ENCODE measurements at places on chromosomes 16 and 17. TPM values are rescaled to one million over a fixed set of nuclear protein-coding genes. Genes with fewer than 3 reads are reported as not detected.

GRCh38 chr16:88934066-88934667, 42.8 kb downstream of the CBFA2T3 start:
- no peak for DNase-seq

DNA sequence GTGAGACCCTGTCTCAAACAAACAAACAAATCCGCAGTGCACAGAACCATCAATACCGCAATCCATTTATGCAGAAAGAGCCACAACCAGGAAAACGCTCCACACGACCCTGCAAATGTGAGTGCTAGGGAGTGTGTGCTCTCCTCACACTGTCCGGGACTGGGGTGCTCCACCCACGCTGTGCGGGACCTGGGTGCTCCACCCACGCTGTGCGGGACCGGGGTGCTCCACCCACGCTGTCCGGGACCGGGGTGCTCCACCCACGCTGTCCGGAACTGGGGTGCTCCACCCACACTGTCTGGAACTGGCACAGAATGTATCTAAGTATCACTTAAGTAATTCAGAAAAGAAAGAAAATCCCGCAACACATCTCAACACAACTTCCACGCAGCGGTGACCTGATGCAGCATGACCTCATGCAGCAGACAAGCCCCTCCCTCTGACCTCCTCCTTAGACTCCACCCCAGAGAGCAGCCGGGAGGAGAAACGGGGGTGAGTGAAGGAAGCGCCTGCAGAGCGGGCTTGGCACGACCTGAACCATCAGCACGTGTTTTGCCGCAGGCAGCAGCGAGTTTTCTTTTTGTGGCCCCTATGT, 38.5 kb downstream of the ZNF276 start:
- no peak for DNase-seq

Gene CALB2
- total RNA-seq = 1.3 TPM

Gene BIRC5
- total RNA-seq = 3.6 TPM

Gene CCL3
- not detected for total RNA-seq

Gene ABCC12
- total RNA-seq = not detected

Gene LITAFD
- total RNA-seq = not detected

DNA sequence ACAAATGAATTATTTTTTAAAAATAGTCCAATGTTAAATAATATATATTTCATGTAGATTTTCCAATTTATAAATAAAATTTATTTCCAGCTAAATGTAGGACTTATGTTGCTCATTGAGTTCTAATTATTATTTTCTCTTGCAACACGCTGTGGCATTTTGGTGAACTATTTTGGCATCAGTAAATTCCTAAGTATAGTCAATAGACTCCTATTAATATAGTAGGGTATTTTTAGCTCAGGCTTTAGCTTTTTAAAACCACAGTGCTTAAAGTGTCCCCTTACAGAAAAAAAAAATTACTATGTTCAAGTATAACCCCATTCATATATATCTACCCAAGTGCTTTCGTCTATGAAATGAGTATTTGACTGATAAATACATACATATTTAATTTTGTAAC, 919.2 kb upstream of the SOX9 start:
- DNase-seq = no peak

- peak; percentile 70 for DNase-seq
Observed at GRCh38 chr17:50560185-50560824, at the start of gene CACNA1G. TSS of gene CACNA1G (plus strand) at chr17:50560715. CDS start at chr17:50561460, 745 bp downstream.

Gene AGRP
- total RNA-seq = not detected

- no peak for DNase-seq
Observed at GRCh38 chr17:60318326-60318725, 73.6 kb downstream of the USP32 start.

- no peak for DNase-seq
Observed at GRCh38 chr16:27108051-27108770, 41.5 kb downstream of the C16orf82 start.

DNA sequence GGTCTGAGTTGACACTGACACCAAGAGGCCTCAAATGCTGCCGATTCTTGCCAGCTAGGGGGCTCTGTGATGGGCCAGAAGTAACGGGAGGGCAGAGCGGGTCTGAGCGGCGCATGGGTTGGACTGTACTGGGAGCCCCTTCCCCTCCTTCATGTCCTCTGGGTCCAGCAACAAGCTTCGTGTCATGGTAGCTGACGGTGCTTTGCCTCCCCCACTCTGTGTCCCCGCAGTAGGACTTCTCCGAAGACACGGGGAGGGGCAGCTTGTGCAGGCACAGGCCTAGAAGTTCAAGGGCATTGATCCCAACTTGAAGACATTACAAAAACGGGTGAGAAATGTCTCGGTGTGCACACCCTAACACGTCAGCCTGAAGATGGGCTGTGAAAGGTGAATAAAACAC, 39.8 kb upstream of the DNAH17 start:
- DNase-seq = no peak

GRCh38 chr17:78613416-78613815, 36.2 kb upstream of the DNAH17 start:
- DNase-seq = no peak

Gene HS3ST3B1
- 17.2 TPM for total RNA-seq

GRCh38 chr16:79668502-79668901, 68.0 kb upstream of the MAF start:
- no peak for DNase-seq

- DNase-seq = no peak
Observed at GRCh38 chr16:74511961-74512360, 90.7 kb upstream of the CLEC18B start.

Gene CD79B
- total RNA-seq = 0.17 TPM

- peak; percentile 89 for DNase-seq
Observed at GRCh38 chr16:14186007-14186794, 115.1 kb downstream of the MRTFB start.

Gene CTRB2
- total RNA-seq = not detected

DNA sequence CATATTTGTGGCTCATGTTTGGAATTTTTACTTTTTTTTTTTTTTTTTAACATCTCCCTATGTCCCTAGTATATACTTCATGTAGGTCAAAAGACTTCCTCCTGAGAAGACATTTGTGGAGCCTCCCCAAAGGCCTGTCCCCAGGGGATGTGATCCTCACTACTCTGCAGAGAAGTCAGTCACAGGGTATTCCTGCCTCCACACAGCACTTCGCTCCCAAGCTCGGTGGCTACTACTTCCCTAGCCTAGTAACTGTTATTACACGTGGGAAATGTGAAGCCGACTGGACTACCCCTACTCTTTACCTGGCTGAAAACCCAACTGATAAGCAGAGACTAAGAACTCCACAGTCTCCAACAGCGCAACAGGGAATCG, 116.8 kb downstream of the HIC1 start:
- no peak for DNase-seq

Gene PERCC1
- total RNA-seq = not detected

GRCh38 chr16:84088695-84089395, 27.9 kb downstream of the MBTPS1 start:
- no peak for DNase-seq

Gene EXOC7
- 88.8 TPM for total RNA-seq

DNA sequence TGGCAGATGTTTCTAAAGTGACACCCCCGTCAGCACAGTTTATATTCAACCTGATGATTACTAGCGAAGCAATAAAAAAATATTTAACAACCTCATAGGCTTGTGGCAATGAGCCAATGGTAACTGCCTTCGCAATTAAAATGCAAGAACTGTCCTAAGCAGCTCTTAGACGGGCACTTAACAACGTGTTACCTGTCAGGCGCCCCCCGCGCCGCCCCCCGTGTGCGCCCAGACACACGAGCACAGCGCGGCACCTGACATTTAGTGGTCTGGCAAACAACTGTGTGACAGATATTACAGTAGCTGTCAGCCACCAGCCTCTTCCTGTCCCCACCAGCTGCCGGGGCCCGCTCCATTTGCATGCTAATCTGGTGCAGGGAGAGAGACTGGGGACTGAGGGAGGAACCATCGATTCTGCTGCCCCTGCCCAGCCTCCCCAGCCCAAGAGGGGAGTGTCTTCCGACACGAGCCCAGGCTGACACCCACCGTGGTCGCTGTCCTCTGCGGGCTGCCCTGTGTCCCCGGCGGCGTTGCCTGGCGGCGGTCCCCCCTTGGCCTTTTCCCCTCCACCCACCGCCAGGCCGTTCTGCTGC, 12.7 kb downstream of the NDUFAF8 start:
- DNase-seq = no peak

DNA sequence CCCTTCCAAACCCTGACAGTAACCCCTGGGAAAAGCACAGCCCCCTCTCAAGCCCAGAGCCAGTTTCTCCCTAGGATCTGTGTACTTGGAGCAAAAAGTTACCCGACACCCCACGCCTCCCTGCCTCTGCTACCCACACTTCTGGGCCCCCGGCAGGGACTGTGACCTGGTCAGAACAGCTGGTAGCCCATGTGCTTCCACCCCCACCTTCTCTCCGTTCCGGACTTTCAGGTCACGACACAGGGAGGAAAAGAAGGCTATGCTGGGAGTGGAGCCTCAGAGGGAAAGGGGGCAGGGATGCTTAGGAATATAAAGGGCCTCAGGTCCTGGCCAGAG, 6.4 kb downstream of the PPY start:
- no peak for DNase-seq
